ENCODE measurements at places on chromosomes 2 and 18.

DNA sequence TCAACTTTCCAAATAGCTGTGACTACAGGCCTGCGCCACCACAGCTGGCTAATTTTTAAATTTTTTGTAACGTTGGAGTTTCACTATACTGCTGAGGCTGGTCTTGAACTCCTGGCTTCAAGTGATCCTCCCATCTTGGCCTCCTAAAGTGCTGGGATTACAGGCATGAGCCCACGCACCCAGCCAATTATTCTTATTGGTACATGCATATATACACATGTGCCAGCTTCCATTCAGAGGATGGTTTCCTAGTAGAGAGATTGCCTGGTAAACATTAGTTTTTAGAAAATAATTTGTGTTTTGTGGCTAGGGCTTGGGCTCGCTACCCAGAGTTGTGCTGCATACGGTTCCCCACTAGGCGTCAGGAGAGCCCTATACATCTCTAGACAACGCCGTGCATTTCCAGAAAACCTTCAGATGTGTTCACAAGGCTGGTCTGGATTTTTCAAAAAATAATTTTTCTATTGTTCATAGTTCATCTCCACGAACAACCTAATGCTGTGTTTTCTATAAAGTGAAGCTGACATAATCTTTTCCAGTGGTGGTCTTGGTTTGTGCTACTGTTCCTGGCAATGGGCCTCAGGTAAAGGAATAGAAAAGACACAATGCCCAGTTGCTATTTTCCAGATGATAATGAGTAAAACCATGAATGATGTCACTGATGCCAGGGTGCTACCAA is 14.6 kb upstream of the AFG3L2 start:
- no peak for DNase-seq

- DNase-seq = no peak
Measured at GRCh38 chr2:181585732-181586131, 71.2 kb downstream of the CERKL start.

GRCh38 chr2:154974041-154974440 is 275.5 kb downstream of the KCNJ3 start:
- no peak for DNase-seq

DNA sequence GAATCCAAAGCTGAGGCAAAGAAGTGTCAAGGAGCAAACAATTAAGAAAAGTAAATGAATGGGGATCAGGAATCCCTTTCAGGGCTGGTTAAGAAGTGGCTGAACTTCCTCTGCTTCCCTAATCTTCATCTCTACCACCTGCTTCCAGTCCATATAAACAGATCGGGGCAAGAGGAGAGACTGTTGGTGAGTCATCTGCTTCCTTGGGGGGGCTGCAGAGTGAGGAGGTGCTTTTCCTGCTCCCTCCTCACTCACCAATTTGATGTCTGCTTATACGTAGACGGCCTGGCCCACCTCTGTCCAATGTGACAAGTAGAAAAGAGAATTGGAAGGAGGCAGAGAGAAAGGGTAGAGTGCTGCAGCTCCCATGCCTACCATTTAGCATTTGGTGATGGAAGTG is 68.4 kb downstream of the NAB1 start:
- no peak for DNase-seq

DNA sequence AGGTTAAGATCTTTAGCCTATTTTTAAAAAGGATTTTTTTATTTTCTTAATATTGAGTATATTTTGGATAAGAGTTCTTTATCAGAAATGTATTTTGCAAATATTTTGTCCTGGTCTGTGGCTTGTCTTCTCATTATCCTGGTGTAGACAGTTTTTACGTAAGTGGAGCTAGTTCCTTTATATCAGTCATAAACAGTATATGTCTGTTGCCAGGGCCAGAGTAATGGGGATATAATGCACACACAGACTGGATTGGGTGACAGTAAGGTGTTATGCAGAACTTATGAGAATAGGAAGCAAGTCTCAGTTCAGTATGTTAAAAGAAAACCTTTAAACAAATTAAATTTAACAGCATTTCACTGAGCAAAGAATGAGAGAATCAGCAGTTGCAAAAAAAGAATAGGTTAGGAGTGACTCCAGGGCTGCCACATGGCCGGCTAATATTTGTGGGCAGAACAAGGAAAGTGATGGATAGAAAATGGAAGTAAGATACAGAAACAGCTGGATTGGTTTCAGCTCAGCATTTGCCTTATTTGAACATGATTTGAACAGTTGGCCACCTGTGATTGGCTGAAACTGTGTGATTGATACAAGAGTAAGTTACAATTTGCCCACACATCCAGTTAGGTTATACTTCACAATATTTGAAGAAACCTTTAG is 61.1 kb upstream of the ZNG1B start:
- DNase-seq = no peak

DNA sequence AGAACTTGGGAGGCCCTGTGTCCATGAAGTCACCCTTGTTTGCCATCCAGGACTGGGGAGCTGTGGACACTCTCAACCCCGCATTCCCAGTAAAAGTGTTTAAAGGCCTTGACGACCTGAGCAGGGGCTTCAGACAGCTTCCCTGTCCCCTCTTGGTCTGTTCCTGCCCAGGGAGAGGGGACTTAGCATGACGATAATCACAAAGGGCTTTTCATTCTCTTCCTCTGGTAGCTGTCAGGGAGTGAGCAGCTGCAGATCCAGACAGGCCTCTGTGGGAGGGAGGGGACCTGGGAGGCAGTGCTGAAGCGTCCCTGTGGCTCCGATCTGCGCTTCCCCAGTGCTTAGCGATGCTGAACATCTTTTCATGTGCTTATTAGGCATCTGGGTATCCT is 77.8 kb upstream of the HS6ST1 start:
- DNase-seq = no peak

GRCh38 chr2:9549420-9549819 is 6.2 kb downstream of the ADAM17 start:
- DNase-seq = no peak

DNA sequence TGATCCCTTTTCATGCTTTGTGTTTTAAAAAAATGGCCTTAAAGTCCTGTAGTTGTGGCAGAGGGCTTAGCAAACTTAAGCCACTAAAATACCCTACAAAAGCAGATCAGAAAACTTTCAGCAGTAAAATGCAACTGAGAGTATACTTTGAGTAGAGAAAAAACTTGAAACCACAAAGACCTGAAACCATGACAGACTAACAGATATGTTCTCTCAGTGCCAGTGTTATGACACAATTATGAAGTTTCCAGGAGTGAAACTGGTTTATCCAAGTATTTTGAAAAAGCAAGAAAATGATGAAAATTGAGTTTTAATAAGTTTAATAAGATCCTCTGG is 74.5 kb downstream of the SPRED2 start:
- DNase-seq = no peak

- DNase-seq = no peak
Measured at GRCh38 chr2:20588918-20589871, 61.7 kb downstream of the HS1BP3 start.

GRCh38 chr18:42048158-42048557 is 93.1 kb downstream of the PIK3C3 start:
- no peak for DNase-seq

DNA sequence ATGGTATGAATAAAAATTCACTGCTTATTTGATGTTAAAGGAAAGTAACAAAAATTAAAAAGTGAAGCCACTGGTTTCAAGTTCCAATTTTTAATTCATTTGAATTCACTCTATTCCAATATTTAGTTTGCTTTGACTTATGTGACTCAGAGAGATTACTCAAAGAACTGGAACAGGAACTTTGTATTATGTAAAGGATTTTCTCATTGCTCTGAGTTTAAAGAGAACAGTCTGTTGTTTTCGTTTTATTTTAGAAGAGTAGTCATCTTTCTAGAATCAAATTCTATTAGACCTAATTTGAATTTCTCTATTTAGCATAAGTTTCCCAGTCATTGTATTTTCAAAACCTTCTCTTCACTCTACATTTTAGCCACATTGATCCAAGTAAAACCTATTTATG is 300.1 kb upstream of the SLC8A1 start:
- no peak for DNase-seq

DNA sequence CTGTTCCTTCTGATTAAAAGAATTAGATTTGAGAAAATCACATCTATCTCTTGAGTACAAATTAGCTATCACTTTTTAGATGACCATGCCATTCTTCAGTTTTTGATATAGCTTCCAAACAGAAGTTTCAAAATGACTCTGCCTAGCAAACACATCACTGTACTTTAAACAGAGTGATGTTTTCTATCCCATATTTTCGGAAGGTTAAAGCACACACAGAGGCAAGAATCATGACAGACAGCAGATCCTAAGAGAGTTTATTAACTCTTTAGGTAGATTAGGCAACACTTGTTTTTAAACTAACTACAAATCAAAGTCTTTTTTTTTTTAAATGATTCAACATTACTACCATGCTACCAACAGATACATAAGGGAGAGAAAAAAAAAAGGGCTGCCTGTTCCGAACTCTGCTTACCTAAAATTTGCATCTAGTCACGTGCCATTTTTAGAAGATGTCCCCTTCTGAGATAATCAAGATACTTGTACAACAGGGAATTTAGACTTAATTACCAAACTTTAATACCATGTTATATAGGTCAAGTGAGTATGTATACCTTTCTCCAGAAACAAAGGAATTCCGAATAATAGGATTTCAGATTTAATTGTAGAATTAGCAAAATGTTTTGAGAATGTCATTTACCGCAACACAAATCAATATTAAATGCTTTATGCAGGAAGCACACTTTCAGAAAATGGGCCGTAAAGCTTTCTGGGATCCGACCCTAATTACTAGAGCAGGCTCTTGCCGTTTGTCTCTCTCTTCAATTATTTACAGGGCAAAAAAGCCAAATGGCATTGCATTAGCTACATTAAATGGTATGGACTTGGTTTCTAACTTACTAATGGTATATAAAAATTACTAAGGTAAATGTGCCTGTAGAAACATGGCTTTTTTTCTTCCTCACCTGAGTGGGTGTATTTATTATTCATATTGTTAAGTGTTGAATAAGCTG is 2.6 kb downstream of the RBMS1 start:
- no peak for DNase-seq

DNA sequence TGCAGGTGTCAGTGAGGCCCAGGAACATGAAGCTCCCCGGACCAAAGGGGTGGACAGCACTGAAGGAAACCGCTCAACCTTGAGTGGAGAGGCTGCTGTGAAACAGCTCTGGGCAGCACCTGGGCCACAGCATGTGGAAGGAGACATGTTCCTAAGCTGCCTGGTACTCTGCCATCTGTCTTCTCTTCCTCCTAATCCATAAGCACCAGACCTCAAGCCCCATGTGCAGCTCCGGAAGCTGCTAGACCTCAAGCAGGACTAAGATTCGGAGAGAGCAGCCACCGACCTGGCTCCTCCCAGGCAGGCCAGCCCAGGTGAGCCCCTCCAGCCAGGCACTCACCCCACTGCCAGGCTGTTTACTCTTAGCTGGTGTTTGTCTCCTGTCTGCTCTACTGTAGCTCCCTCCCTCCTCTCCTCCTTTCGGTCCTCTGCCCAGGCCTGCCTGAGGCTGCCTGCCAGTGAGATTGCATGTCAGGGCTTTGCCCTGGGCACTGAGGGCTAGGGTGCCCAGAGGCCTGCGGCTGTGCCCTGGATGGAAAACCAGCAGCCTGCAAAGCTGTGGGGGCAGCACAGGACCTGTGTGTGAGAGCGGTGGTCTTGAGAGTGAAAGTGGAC is 53.7 kb downstream of the BCL11A start:
- no peak for DNase-seq

DNA sequence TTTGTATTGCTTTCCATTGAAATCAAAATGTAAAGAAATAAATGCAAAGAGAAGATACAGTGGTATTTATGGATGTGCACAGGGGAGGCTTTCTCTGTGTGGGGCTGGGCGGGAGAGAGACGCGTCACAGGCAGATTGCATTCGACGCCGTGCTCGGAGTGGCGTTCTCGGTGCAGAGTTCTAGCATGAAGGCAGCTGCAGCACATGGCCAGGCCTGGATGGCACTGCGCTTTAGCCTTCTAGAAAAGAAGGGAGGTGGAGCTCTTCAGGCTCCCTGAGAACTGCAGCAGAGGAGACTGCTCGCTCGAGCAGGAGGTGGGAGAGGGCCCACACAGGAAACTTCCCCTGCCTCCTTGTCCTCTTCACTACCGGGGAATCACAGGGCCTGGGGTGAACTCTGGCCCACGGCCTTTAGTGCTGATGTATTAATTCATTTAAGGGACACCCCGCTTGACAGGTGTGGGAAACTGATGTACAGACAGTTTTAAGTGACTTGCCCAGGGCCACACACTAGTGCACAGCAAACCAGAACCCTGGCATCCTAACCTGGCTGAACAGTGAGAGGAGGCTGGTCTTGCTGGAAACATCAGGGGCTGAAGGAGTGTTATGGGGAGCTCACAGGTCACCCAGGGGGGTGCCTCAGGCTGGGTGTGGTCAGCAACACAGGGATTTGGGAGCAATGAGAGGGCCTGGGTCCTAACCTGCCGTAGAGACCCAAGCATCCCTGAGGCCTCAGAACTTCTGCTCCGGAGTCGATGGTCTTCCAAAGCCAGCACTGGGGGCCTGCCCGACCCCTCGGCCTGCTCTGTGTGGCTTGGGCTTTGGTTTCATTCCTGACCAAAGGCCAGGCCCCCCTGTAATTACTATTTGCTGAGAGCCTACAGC is 199.9 kb downstream of the HDAC4 start:
- DNase-seq = no peak

DNA sequence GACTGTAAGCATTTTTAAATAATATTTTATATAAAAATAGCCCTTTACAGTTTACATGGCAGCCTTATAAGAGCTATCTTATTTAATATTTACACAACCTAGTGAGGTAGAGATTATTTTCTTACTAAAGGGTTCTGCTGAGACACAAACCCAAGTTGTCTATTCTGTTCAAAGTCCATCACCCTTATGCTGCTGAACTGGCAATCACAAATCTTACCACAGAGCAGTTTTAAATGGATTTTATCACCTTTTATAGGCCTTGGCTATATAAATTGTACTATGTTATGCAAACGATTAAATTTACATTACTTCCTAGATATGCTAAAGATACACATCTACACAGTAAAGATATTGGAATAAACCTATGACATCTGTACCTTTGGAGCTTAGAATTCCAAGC is 40.7 kb downstream of the RBM45 start:
- no peak for DNase-seq

- no peak for DNase-seq
Measured at GRCh38 chr18:46322941-46323340, 218.8 kb downstream of the HAUS1 start.

GRCh38 chr2:10287761-10288160 is 14.9 kb upstream of the HPCAL1 start:
- DNase-seq = no peak

DNA sequence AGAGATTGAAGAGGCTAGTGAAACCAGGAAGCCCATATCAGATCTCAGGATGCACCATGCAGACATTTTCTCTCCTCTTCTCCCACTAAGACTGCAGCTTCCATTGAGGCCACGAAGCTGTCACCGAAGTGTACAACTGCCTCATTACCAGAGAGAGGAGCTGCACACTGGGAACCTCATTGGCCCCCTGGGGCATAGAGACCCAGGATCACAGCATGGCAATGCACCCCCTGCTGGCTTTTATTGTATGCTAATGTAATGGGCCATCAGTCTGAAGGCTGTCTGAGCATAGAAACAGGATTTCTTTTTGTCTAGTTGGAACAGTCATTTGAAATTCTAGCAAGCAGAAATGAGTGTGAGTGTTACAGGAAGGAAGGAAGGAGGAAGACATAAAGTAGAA is 861.6 kb upstream of the CELF4 start:
- DNase-seq = no peak

GRCh38 chr2:94874277-94874997 is 3.2 kb downstream of the TEKT4 start:
- DNase-seq = peak; percentile 32

GRCh38 chr2:20595439-20596192 is 55.3 kb downstream of the HS1BP3 start:
- no peak for DNase-seq
